ENCODE measurements at places on chromosomes 7 and 10.

DNA sequence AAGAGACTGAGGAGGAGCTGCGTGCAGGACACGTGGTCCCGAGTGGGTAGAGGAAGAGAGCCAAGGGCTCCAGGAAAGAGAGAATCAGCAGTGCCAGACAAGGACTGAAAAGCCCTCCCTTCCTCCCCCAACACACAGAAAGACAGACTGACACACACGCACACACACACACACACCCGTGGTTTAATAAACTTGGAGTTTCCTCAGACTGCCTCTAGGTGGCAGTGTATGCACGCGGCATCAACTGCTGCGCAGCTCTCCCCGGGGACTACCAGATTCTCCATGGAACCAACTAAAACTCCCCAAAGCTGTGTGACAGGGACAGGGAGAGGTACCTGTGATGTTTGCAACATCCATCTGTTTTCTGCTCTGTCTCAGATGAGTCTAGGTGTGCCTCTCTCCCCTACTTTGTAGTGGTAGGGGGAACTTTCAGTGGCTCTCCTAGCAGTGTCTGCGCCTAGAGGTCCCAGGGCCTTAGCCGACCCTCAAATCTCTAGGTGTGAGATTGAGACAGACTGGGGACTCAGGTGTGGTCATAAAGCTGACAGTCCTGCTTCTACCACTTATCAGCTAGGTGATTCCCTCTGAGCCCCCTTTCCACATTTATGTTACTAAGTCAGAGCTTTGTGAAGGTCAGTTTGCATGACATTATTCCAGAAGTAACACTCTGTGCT is 9.3 kb upstream of the TSPAN14 start:
- DNase-seq, result peak; percentile 60

DNA sequence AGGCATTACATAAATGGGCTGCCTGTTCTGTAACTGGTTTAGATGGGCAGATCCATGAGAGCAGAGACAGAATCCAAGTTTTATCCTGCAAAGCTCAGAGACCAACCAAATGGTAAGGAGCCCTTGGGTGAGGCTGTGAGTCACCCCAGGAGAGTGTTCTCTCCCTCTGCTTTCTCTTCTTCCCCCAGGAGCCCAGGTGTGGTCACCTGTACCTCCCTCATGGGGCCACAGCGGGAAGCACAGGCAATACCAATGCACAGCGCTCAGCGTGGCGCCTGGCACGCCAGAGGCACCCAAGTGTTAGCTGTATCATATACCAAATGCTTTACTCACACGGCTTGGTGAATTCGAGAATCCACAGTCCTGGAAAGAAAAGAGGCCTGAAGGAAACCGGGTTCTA is 39.4 kb downstream of the CTBP2 start:
- no peak for DNase-seq

GRCh38 chr10:90920986-90921666 is at the start of gene ANKRD1:
Gene ANKRD1, minus strand, starts transcription at chr10:90921087. Its CDS starts 60 bp downstream, at chr10:90921027.
- DNase-seq, result no peak

GRCh38 chr10:21888959-21889358 is 114.6 kb downstream of the DNAJC1 start:
- no peak for DNase-seq

GRCh38 chr7:36795451-36796021 is 71.2 kb upstream of the AOAH start:
- DNase-seq, result no peak

DNA sequence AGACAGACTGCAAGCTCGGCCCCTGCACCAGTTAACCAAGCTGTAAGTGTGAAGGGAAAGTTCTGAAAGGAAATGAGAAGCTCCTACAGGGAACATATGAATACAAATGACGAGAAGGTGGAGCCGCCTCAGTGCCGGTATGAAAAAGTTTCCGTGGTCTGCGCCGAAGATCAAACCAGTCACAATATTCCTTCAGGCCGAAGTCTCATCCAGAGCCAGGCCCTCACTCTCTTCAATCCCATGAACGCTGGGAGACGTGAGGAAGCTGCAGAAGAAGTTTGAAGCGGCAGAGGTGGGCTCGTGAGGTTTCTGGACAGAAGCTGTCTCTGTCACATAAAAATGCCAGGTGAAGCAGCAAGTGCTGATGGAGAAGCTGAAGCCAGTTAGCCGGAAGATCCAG is 71.9 kb downstream of the CFAP46 start:
- DNase-seq, result no peak

GRCh38 chr7:131957338-131958020 is 401.1 kb upstream of the PODXL start:
- no peak for DNase-seq

DNA sequence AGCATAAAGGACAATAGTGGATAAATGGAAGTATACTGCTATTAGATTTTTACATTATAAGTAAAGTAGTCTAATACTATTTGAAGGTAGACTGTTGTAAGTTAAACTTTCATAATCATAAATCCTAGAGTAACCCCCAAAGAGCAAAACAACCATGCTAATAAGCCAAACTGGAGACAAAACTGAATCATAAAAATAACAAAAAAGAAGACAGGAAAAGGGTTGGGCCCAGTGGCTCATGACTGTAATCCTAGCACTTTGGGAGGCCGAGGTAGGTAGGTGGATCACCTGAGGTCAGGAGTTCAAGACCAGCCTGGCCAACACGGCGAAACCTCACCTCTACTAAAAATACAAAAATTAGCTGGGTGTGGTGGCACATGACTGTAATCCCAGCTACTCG is 9.7 kb downstream of the CACUL1 start:
- DNase-seq, result no peak

DNA sequence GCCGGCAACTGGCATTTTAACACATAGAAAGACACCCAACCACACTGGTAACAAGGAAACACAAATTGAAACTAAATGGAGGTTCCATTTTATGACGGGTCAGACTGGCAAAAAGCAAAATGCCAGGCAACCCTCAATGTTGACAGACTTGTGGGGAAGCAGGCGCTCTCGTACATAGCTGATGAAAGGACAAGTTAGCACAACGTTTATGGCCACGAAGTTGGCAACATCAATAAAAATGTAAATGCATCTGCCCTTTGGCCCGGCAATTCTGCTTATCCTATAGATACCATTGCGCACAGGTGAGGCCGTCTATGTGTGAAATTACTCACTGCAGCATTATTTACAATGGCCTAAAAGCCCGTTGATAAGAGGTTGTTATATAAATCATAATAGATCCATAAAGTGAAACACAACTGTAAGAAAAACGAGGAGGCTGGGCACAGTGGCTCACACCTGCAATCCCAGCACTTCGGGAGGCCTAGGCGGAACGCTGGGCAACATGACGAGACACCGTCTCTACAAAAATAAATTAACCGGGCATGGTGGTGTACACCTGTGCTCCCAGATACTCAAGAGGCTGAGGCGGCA is 39.8 kb downstream of the FOXL3 start:
- no peak for DNase-seq

- no peak for DNase-seq
Observed at GRCh38 chr7:108590606-108591005, 20.9 kb downstream of the DNAJB9 start.

- no peak for DNase-seq
Observed at GRCh38 chr7:123060446-123060845, 64.9 kb upstream of the TAS2R16 start.

DNA sequence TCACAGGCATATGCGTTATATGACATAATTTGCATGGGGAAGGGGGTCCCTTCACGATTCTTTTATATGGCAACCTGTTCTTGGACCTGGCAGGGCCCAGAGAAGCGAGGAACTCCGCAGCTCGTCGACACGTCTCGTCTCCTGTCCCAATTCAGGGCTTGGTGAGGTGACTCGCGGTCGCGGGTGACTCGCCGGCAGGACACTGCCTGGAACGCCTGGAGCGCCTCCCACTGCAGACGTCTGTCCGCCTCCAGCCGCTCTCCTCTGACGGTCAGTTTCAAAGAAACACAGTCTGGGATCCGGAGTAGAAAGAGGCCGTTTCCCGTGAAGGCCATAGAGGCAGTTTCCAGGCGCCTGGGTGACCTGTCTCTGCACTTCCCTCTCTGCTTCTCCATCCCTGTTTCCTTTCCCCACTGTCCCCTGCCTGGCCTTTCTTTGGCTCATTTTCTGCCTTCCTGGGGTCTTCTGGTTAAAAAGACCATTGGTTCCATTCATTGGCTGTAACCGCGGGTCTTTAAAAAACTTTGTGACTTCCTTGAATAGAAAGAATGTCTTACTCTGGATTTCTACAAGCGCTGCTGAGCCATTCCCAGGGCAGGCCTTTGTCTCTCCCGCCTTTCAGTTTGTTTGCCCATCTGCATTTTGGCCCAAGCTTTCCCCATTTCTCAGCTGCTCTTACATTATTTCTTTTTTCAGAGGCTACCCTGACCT is 1.2 kb downstream of the UPP1 start:
- DNase-seq, result no peak

GRCh38 chr10:30812018-30812851 is 182.7 kb upstream of the LYZL2 start:
- no peak for DNase-seq

DNA sequence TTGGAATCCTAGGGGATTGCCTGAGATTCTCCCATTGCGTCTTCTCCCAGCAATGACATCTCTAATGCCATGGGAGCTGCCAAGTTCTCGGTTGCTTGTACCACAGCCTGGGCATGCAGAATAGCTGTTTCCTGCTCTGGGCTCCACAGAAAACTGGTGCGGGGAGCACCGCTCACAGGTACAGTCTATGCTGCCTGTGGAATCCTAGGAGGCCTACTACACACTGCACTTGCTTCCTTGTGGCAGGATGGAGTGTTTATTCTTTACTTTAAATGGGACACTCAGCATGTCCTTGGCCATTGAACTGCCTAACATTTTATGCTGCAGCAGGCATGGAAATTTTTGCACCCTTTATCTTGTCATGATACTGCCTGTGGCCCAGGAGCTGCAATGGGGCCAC is 378.8 kb upstream of the SHH start:
- DNase-seq, result no peak

DNA sequence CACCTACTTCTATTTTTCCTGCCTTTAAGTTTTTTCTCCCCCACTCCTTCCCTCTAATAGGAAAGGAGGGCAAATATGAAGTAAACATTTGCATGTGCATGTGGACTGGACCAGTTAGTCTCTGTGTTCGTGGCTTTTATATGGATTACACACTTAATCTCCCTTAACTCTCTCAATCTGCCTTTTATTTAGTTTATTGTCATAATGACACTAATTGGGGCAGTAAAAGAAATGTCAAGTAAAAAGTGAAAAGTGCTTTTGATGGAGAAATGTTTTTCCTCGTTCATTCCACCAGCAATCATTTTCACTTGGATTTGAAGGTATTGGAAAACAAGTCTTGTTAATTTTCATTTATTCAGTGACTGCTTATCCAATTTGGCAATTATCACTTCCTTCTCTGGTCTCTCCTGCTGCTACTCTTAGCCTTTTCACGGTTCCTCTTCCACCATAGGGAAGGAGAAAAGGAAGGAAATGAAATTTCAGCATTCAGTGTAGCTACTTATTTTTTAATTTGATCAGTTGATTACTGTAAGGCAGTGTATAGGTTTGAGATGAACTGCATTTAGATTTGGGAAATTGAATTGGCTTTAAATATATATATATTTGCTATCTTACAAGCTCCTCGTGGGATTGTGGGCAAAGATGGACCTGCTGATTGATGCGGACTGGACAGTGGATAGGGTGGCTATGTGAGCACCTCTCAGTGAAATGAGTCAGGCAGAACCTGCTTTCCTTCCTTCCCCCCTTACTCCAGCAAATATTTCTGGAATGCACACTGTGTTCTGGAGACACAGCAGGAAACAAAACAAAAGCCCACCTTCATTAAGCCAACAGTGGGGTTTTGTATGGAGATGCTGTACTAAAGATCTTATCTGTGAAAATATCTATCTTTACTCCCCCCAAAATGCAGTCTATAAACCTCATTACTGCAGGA is 77.5 kb downstream of the LRRC4 start:
- DNase-seq, result no peak

GRCh38 chr7:93350338-93350737 is 118.2 kb downstream of the VPS50 start:
- no peak for DNase-seq

GRCh38 chr7:45188736-45189135 is 31.1 kb downstream of the RAMP3 start:
- no peak for DNase-seq

GRCh38 chr7:46948716-46949115 is 633.2 kb downstream of the TNS3 start:
- DNase-seq, result no peak

Data from stimulated activated CD4-positive, alpha-beta T cell treated with anti-CD3 and anti-CD28 coated beads, Interleukin-15, amount 100 ng/mL, for 1 hour (primary cell).